ENCODE measurements at places on chromosomes 1 and 21. TPM values are rescaled to one million over a fixed set of nuclear protein-coding genes. Genes with fewer than 3 reads are reported as not detected.

OLIG2 gene
- not detected for total RNA-seq

KRTAP19-3 gene
- not detected for total RNA-seq

EPHA10 gene
- 1.3 TPM for total RNA-seq

CCDC185 gene
- total RNA-seq = not detected

PLXNA2 gene
- 3.0 TPM for total RNA-seq

CHI3L1 gene
- not detected for total RNA-seq

SPRR3 gene
- not detected for total RNA-seq

SLC22A15 gene
- 1.0 TPM for total RNA-seq

GCSAML gene
- total RNA-seq = not detected
